ENCODE measurements at places on chromosomes 5 and 9. TPM values are rescaled to one million over a fixed set of nuclear protein-coding genes. Genes with fewer than 3 reads are reported as not detected.

The PCDHGC4 gene
- not detected for total RNA-seq

The C1QTNF3 gene
- 5.4 TPM for total RNA-seq

The BNC2 gene
- total RNA-seq = not detected

The RFK gene
- total RNA-seq = 16.8 TPM

The LMX1B gene
- total RNA-seq = not detected

The C5orf58 gene
- total RNA-seq = not detected

The TMEM232 gene
- 0.87 TPM for total RNA-seq

The TPD52L3 gene
- total RNA-seq = not detected

The SLC23A1 gene
- total RNA-seq = 1.6 TPM

The LEAP2 gene
- total RNA-seq = 1.8 TPM

The SH2D3C gene
- total RNA-seq = 27.6 TPM

The JAK2 gene
- 17.3 TPM for total RNA-seq

The KIF4B gene
- total RNA-seq = not detected

The SPATA31E1 gene
- total RNA-seq = not detected

The CERT1 gene
- total RNA-seq = 24.9 TPM

The GRAMD2B gene
- 8.0 TPM for total RNA-seq

The SLC36A2 gene
- not detected for total RNA-seq

The BTNL8 gene
- total RNA-seq = not detected

The SURF6 gene
- total RNA-seq = 26.3 TPM

The SPEF2 gene
- total RNA-seq = 6.7 TPM

The SLC36A3 gene
- not detected for total RNA-seq

The FGF10 gene
- total RNA-seq = not detected
